Activated CD4-positive, CD25-positive, alpha-beta regulatory T cell treated with anti-CD3 and anti-CD28 coated beads, Interleukin-2, amount 50 U/mL, for 24 hours (primary cell): ENCODE measurements at places on chromosomes 7 and 10.

GRCh38 chr10:43819464-43820230 is 171.0 kb upstream of the ZNF32 start:
- no peak for ATAC-seq

DNA sequence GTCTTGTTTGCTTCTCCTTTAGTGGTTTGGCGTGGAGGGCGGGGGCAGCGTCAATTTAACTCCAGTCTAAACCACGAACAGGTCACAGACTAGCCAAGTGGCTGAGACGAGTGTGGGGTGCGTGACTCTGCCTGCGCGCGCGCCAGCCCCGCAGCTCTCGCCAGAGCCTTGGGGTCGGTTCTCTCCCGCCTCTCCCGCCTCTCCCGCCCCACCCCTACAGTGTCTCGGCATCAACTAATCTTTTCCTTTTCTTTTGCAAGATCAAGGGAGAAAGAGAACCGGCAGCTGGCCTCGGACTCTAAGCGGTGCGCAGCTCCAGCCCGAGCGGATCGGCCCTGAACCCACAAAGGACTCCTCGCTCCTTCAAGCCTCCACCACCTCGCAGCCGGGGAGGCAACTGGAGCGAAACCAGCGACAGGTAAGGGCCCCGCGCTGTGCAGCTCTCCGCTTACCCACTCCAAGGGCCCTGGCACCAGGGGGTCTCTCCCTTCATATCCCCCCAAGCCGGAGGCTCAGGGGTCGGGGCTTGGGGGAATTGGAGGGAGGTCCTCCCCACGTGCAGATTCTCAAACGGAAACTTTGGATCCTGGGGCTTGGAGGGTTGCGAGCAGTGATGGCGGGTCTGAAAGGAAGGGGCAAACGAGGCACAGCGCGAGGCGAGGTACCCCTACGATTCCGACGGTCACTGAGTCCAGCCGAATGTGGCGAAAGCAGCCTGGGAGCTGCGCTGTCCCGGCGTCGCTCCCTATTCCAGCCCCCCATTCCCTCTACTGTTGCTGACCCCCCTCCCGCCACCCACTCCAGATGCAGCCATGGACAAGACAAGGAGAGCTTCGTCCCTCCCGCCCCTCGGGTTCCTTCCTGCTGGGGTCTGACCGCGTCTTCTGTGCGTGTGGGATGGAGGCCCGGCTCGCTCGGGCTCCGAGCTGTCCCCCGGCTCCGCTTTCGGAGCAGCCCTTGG is 829 bp downstream of the CHRM2 start:
- no peak for ATAC-seq

DNA sequence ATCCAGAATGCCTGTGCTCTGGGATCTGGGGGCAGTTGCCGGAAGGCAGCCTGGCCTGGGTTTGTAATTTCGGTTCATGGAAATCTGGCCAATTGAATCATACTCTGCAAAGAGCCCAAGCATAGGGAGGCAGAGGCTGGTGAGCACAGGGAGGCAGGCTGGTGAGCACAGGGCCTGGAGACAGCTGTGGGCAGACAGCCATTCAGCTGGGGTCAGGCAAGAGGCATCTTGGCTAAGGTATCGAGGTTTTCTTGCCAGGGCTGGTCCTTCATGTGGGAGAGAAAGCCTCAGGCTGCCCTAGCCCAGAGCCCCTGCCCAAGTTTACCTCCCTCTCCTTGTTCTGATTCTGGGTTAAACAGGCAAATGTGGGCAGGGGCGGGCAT is 63.7 kb upstream of the BAIAP2L1 start:
- ATAC-seq: no peak

GRCh38 chr7:2247141-2247995 is 5.3 kb downstream of the NUDT1 start:
- no peak for ATAC-seq

DNA sequence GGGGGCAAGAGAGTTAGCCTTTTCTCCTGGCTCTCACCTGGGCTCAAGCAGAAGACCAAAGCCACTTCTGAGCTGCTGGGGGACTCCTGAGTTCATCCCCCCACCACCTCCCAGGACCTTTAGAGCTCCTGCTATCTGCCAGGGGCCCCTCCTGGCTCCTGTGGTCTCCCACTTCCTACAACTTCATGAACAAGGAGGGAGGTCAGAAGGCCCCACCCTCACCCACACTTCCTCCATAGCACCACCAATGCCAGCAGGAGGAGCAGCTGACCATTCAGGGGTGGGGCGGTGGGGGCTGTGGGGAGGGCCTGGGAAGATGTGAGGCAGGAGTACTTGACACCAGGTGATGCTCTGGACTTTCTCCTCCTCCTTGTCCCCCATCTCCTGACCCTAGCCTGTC is 32.6 kb upstream of the ADCYAP1R1 start:
- ATAC-seq: no peak
